ENCODE measurements at places on chromosomes 5 and 9.

GRCh38 chr5:37938076-37938852 is 98.4 kb upstream of the GDNF start:
- DNase-seq: no peak

GRCh38 chr5:158965334-158965733 is 134.4 kb downstream of the EBF1 start:
- no peak for DNase-seq

DNA sequence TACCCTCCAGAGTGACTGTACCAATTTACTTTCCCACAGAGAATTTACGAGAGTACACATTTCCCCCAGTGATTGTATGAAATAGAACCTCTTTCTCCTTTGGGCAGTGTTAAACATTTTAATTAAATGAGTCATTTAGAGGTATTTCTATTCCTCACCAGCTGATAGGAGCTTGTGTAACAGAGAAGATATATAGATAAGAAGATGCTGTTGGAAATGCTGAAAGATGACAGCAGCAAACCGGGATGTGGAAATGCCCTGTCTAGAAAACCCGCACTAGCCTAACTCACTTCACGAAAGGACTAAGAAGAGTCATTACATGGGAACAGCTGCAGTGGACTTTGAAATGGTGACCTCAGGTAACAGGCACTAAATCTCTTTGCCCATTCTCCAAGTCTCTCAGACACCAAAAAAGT is 68.3 kb downstream of the LPAR1 start:
- no peak for DNase-seq

DNA sequence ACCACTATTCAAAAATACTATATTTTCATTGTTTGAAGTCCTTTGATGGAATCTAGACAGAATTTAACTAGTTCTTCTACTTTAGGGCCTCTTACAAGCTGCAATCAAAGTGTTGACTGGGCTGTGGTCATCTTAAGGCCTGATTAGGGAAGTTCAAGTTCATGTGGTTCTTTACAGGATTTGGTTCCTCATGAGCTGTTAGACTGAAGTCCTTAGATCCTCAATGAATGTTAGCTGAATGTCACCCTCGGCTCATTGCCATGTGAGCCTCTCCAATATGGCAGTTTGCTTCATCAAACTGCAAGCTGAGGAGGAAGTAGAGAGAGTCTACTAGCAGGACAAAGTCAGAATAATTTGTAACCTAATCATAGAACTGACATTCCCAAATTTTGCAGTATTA is 135.1 kb downstream of the CSNK1G3 start:
- DNase-seq: no peak

DNA sequence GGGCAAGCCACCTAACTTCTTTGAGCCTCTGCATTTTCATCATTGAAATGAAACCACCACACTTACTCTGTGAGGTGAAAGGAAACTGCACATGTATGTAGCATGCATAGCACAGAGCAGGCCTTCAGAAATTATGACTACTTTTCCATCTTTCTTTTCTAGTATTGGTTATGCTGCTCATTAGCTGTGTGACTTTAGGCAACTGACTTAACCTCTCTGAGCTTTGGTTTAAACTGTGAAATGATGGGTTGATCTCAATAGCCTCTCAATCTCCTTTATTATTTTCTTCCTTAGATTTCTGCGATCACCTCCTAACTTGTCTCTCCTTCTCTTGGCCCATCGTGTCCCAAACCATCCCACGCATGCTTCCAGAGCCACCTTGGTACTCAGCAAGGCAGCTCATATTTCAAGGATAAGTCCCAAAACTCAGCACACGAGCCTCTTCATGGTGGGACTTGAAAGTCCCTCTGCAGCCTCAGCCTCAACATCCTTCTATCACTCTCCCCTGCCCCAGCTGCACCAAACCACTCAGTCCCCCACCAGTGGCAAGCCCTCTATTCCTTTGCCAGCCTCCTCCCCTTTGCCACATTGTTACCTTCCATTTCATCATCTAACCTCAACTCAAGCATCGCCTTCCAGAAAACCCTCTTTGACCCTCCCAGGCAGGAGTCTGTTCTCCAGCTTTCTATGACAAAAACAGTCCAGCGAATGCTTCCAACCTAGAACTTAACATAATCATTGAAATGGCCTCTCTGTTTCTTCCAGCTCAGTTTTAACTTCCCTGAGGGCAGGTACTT is 60.3 kb upstream of the DNAH5 start:
- no peak for DNase-seq

- no peak for DNase-seq
These were observed 83.9 kb downstream of the SPOCK1 start for GRCh38 chr5:137415231-137415681.

DNA sequence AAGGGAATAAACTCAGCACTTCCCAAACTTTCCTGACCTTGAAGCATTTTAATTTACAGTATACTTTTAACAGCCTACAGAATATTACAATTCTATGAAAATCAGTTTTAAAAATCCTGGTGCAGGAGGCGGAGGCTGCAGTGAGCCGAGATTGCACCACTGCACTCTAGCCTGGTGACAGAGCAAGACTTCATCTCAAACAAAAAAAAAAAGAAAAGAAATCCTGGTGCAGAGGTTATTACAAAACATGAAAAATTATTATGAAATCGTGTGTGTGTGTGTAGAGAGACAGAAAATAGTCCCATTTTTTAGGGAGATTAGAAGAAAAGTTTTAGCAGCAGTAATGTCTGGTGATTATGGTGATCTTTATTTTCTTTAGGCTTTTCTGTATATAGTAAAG is 26.9 kb downstream of the GOLPH3 start:
- no peak for DNase-seq

DNA sequence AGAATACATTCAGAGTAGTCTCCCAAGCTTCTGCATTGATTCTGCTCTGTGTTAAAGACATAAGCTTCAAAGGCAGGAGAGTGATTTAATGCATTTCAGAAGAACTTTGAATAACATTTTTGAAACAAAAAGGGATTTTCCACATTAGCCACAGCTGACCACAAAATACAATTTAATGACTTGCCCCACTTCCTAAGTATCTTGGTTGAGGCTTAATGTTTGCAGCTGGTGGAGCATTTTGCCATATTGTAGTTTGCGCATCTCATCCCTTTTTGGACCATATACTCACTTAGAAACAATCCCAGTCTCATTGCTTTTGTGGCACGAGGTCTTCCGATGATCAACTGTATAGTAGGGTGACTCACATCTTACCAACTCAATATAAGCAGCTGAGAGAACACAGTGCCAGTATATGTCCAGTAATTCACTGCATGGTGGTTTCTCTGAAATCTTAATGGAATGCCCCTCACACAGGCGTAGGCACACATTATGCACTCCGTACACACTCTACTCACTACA is 455.8 kb upstream of the PTGER4 start:
- DNase-seq: no peak

GRCh38 chr5:178583279-178583678 is 6.9 kb downstream of the COL23A1 start:
- no peak for DNase-seq

DNA sequence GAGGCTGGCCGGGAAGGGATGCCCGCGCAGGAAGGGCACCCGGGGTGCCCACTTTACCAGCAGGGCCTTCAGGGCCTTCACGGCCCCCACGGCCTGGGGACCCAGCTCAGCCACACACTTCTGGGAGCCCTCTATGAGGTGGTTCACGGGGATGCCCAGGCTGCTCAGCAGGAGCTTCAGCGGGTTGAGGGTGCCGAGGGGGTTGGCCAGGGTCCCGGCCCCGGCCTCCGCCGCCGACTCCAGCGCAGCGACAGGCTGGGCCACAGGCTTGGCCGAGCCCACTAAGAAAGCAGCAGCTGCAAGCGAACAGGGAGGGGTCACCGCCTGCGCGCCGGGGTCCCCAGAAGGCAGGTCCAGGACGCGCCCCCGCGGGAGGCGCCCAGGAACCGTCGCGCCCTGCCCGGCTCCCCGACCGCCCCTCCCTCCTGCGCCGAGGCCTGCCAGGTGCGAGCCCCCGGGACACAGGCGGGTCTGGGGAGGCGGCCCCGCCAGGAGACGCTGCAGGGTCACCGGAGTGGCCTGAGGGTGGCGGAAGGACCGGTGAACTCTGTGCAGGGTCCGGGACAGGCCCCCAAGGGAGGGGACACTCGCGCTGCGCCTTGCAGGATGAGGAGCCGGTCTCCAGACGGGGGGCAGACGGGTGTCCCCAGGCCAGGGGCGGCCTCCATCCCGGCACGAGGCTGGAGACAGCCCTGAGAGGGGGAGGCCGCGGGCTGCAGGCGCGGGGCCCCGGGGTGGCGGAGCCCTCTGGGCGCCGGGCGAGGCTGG is 572 bp downstream of the SCGB3A1 start:
- no peak for DNase-seq

GRCh38 chr5:102277144-102277543 is 18.9 kb downstream of the SLCO4C1 start:
- no peak for DNase-seq

- DNase-seq: no peak
These were observed 692.3 kb downstream of the PTPRD start for GRCh38 chr9:9920425-9921060.

GRCh38 chr9:3575821-3576220 is 50.0 kb upstream of the RFX3 start:
- no peak for DNase-seq

GRCh38 chr5:93158841-93159240 is 422.2 kb downstream of the NR2F1-AS1 start:
- no peak for DNase-seq

- no peak for DNase-seq
These were observed 17.2 kb upstream of the SIL1 start for GRCh38 chr5:139215107-139215975.

All from left colon (tissue), 2 donors.